ENCODE measurements at places on chromosomes 13 and 19. TPM values are rescaled to one million over a fixed set of nuclear protein-coding genes. Genes with fewer than 3 reads are reported as not detected.

DNA sequence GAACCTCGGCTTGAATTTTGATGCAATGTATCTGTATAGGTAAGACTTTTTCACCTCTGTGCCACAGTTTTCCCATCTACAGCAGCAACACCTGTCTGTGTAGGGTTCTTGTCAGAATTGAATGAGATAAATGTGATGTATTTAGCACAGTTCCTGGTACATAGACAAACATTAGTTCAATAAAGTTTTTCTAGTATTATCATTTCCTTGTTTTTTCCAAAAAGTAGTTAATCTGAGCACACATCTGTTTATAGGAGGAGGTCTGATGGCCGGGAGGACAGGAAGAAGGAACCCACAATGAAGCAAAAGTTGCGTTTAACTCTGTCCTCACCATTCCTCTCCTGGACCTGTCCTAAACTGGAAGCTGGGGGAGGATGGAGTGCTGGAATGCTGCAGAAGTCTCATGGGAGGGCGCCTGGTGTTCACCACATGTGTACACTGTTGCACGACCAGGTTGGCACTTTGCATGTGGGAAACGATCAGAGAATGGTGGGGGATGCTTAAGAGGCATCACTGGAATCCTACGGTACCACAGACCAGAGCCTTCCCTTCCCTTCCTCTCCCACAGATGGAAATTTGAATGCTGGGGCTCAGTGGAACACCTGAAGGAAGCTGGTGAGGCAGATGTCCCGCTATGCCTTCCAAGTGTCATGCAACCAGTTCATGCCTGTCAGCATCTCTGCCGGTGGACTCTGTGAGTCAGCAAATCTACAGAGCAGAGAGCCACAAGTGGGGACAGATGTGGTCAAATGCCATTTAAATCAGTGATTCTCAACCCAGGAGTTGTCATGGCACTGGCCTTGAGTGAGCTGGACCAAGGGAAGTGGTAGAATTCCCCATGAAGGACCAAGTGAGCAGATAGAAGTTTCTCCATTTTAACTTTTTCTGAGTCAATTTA, 315.6 kb downstream of the DLEU7 start:
- DNase-seq: no peak
- no peaks in the 10 kb centered on the region for H3K36me3 ChIP-seq
- no peak overlapping the region for H3K27ac ChIP-seq
- no peak overlapping the region for H3K4me3 ChIP-seq
- H3K4me1 ChIP-seq: peaks cover 35% of the 10 kb centered on the region

GRCh38 chr13:102718746-102719145, 23.9 kb upstream of the METTL21C start:
- peaks cover 3% of the 10 kb centered on the region for H3K4me1 ChIP-seq
- no peak overlapping the region for H3K27ac ChIP-seq
- H3K27me3 ChIP-seq: peaks cover 15% of the 10 kb centered on the region
- no peaks in the 10 kb centered on the region for H3K36me3 ChIP-seq
- DNase-seq: no peak

GRCh38 chr19:35708391-35708790, 4.0 kb downstream of the ZBTB32 start:
- H3K27me3 ChIP-seq: no peaks in the 10 kb centered on the region
- no peak overlapping the region for H3K27ac ChIP-seq
- H3K4me3 ChIP-seq: no peak overlapping the region
- DNase-seq: no peak

CEACAM6 gene
- not detected for total RNA-seq

DNA sequence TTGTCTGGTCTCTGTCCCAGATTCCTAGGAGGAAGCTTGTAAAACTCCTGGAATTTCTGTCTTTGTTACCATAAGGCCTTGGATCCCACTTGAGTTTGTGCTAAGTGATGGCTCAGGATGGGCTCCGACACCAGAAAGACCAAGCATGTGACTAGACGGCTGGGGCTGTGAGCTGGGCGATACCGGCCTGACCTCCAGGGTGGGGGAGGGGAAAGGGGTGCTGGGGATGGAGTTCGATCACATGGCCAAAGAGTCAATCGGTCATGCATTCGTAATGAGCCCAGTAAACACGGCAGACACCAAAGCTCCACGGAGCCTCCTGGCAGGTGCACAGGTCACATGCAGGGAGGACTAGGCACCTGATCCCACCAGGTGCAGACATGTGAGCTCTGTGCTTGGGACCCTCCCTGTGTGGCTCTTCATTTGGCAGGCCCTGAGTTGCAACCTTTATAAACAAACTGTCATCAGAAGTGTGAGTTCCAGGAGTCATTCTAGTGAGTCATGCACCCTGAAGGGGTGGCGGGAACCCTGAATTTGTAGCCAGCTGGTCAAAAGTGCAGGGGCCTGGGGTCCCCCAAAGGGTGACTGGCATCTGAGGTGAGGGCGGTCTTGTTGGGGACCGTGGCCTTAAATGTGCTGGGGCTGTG, 27.1 kb downstream of the ELAVL1 start:
- peaks cover 29% of the 10 kb centered on the region for H3K36me3 ChIP-seq
- no peak overlapping the region for H3K4me3 ChIP-seq
- H3K4me1 ChIP-seq: no peaks in the 10 kb centered on the region
- no peak overlapping the region for H3K27ac ChIP-seq

ATF5 gene
- 9.3 TPM for total RNA-seq

DNA sequence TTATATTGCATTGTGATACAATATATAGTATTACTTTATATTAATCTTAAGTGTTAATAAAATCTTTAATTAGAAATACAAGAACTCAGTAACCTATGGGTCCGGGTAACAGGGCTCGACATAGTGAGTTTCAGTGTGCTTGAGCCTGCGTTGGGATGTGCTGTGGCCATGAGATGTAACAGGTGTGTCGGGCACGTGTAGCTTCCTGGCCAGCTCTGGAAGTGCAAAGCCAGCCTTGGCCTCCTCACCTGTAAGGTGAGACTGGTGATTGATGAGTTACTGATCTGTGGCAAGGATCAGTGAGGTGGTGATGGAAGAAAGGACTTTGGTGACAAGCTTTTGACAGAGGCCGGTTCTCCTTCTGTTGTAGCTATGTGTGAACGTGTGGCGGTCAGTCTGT, 19.2 kb downstream of the ATP4B start:
- H3K27ac ChIP-seq: no peak overlapping the region
- DNase-seq: no peak
- no peak overlapping the region for H3K4me3 ChIP-seq
- no peaks in the 10 kb centered on the region for H3K27me3 ChIP-seq
- peaks cover 75% of the 10 kb centered on the region for H3K36me3 ChIP-seq

DNA sequence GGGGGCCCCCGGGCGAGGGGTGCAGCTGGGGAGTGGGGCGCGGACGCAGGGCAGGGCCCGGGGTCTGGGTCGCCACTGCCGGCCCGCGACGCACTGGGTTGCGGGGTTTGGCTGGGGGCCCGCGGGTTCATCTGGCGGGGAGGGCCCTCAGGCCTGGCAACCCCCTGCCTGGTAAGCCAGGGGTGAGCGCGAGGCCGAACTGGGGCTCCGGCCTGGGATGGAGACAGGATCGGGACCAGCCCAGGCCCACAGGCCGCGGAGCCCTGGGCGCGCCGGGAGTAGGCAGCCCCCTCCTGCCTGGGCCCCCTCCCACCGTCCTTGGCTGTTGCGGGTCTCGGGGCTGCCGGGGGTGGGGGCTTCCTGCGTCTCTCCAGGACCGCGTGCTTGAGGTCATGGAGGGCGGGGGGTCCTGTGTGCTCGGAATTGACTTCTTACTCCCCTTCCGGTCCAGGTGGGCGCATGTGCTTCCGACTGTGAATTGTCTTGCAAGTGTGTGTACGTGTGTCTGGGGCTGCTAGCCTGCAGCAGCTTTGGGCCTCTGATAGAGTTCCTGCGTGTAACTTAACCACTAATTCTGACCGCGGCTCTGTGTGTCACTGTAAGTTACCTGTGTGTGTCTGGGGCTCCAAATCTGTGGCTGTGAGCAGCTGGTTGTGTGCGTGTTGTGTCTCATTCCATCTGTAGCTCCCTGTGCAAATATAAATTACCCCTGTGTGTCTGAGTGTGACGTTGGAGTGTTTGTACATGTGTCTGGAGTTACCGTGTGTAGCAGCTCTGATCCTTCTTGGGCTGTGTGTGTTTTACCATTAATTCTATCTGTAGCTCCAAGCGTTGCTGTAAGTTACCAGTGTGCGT, 751 bp downstream of the GRAMD1A start:
- peak; percentile 76 for DNase-seq
- H3K4me1 ChIP-seq: peaks cover 64% of the 10 kb centered on the region
- peak overlapping the region; percentile 95 for H3K27ac ChIP-seq
- no peaks in the 10 kb centered on the region for H3K27me3 ChIP-seq

DNA sequence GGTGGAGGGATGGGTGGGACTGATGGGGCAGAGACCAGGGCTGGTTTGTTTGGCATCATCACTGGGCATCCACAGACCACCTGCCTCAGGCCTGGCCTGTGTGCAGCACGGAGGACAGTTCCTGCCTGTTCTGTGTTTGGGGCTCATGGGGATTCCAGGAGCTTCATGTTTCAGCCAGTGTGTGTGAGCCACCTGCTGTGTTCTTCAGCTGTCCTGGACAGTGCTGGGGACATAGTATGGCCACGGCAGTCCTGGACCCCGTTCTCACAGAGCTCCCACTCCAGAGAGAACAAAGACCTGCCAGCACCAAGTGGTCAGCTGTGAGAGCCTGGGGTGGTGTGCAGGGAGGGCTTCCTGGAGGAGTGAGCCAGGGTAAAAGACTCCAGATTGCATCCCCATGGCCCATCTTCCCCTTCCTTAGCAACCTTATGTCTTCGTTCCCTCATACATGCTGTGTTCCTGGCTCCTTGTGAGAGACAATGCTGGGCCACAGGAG, 2.0 kb upstream of the CCDC97 start:
- peak overlapping the region; percentile 98 for H3K27ac ChIP-seq
- peak overlapping the region; percentile 96 for H3K4me3 ChIP-seq
- no peaks in the 10 kb centered on the region for H3K27me3 ChIP-seq
- no peak for DNase-seq

DNA sequence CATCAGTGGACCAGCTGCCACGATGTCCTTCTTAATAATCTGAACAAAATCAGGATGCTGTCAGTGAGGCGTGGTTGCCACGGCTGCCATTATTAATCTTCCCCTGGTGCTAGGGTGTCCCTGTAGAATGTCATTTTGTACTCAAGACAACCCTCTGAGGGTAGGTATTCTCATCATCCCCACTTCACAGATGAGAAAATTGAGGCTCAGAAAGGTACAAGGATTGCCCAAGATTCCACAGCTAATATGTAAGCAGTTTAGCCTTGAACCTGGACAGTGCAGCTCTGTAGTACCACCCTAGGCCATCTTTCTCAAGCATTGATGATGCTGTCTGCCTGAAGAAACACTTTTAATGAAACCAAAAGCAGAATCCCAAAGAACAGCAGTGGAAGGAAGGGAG, 8.1 kb downstream of the PPP2R1A start:
- no peaks in the 10 kb centered on the region for H3K27me3 ChIP-seq
- H3K27ac ChIP-seq: no peak overlapping the region
- no peak for DNase-seq
- peaks cover 64% of the 10 kb centered on the region for H3K36me3 ChIP-seq

DNA sequence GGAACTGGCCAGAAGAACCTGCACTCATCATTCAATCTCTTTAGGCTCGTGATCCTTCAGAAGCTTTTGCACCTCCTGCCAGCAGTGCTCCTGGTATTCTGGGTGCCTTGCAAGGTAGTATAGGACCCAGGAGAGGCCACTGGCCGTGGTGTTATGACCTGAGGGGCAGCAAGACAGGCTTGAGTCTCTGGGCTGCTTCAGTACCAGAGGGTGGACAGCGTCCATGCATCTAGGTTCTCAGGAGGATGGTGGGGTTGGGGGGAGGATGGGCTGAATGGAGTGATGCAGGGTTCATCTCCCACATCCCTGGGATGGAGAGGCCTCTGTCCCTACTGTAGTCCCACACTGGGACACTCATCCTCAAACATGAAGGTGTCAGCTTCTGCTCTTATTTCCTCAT, 41.1 kb downstream of the OR10H4 start:
- DNase-seq: no peak
- H3K36me3 ChIP-seq: no peaks in the 10 kb centered on the region
- H3K27ac ChIP-seq: no peak overlapping the region
- H3K27me3 ChIP-seq: peaks cover 27% of the 10 kb centered on the region
- H3K4me3 ChIP-seq: no peak overlapping the region

- H3K4me3 ChIP-seq: peak overlapping the region; percentile 77
- peaks cover 20% of the 10 kb centered on the region for H3K4me1 ChIP-seq
- H3K27me3 ChIP-seq: no peaks in the 10 kb centered on the region
- H3K27ac ChIP-seq: peak overlapping the region; percentile 89
- H3K36me3 ChIP-seq: peaks cover 6% of the 10 kb centered on the region
These were observed 729 bp upstream of the ARID3A start for GRCh38 chr19:925087-925525.

TSSK6 gene
- 3.4 TPM for total RNA-seq

DNA sequence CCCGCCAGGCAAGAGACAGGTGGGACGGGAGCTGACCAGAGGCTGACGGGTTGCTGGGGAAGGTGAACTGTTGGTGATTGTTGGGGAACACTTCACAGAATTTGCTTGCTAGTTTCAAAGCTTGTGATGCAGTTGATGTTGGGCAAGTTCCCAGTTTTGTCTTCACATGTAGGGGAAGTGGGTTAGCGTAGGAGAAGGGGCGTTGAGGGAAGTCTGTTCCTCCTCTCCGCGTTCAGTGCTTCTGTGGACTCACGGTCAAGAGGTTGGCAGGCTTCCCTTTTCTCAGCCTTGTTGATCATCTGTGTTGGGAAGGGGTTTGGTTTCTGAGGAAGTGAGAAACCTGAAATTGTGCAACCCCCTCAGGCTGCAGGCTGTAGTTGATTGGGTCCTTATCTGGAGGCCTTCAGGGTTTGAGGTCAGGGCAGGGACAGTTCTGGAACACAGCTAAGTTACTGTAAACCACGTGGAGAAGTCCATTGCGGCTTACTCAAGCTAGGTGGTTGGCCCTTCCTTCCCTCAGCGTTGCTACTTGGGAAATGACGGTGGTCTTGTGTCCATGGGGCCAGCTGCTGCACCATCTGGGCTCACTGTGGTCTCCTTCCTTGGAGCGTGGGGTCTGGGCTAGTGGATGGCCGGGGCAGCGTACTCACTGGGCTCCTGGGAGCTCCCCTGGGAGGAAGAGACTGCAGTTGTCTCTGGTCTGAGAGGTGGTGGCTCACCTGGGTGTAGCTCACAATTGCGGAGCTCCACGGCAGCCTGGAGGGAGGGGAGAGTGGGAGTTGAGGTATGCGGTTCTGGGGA, 7.5 kb downstream of the RPS9 start:
- H3K27ac ChIP-seq: peak overlapping the region; percentile 18
- no peaks in the 10 kb centered on the region for H3K27me3 ChIP-seq
- H3K4me3 ChIP-seq: no peak overlapping the region
- peaks cover 82% of the 10 kb centered on the region for H3K36me3 ChIP-seq
- H3K4me1 ChIP-seq: peaks cover 87% of the 10 kb centered on the region
- DNase-seq: no peak

- H3K27ac ChIP-seq: no peak overlapping the region
- no peak overlapping the region for H3K4me3 ChIP-seq
- no peak for DNase-seq
- H3K36me3 ChIP-seq: peaks cover 2% of the 10 kb centered on the region
These were observed 14.7 kb downstream of the SMARCA4 start for GRCh38 chr19:10975374-10976130.

SIAH3 gene
- not detected for total RNA-seq

GRCh38 chr19:6423499-6424194, 964 bp downstream of the KHSRP start:
- peaks cover 29% of the 10 kb centered on the region for H3K4me1 ChIP-seq
- H3K27ac ChIP-seq: peak overlapping the region; percentile 85
- DNase-seq: peak; percentile 62
- no peaks in the 10 kb centered on the region for H3K27me3 ChIP-seq
- peak overlapping the region; percentile 89 for H3K4me3 ChIP-seq

GRCh38 chr19:27719034-27719433, 1493.9 kb downstream of the UQCRFS1 start:
- H3K36me3 ChIP-seq: no peaks in the 10 kb centered on the region
- H3K27me3 ChIP-seq: no peaks in the 10 kb centered on the region
- H3K4me1 ChIP-seq: no peaks in the 10 kb centered on the region
- DNase-seq: no peak
- no peak overlapping the region for H3K4me3 ChIP-seq

- peak overlapping the region; percentile 46 for H3K27ac ChIP-seq
- H3K4me3 ChIP-seq: no peak overlapping the region
- no peak for DNase-seq
- H3K36me3 ChIP-seq: peaks cover 28% of the 10 kb centered on the region
These were observed 15.5 kb downstream of the APLP1 start for GRCh38 chr19:35883882-35884281.

All from activated CD8-positive, alpha-beta T cell treated with anti-CD3 and anti-CD28 coated beads, Interleukin-2, amount 10 ng/mL, durations not matched to agents 7 days and 5 days (primary cell).